ENCODE measurements at places on chromosomes 12 and 14.

DNA sequence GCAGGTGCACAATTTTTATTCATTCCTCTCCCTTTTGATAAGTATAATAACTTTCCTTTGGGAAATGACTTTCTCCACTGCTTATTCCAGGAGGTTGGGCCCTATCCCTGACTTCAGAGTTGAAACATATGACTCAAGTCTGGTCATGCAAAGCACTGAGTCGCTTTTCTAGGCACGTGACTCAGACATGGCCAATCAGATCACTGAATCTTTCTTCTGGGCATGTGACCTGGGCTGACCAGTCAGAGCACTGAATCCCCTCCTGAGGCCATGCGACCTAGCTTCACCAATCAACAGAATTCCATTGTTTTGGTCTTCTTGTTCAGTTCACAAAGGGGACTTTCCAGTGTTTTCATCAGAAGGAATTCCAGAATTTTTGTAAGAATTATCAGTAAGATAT lies 377.1 kb upstream of the KITLG start:
- no peak for DNase-seq

DNA sequence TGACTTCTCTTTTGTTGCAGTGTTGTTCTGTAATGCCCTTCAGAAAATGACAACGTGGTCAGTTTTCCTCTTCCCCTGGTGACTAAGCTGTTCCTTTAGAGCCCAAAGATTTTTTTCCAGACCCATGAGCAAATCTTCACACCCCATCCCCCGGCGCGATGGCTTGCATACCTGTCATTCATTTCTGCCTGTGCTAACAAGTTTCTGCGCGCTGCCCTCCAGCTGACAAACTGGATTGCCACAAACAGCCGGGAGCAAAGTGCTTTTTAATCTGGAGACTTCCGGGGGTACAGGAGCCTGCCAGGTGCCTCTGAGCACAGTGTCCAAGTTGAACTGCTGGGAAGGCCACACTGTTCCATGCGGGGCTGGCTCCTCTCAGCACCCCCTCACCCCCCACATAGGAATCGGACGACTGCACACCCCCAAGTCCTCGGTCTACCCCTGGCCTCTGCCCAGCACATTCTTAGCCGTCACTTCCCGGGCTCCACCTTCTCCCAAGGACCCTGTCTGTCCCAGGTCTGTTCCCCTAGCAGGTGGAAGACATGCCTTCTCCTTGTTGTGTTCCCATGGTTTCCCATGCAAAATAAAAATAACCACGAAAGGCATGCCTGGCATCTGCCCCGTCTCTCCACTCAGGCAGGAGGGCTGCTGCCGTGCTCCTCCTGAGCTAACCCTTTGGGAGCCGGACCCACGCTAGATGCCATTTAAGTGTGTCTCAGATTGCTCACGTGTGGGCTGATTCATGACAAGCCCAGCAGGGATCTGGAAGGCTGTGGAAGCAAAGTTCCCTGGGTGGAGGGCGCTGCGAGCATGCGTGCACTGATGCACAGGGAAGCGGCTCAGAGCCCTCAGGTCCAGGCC lies 14.1 kb downstream of the RILPL1 start:
- DNase-seq, result peak; percentile 84

- no peak for DNase-seq
These were observed 106.4 kb downstream of the EFCAB11 start for GRCh38 chr14:89848165-89848564.

- DNase-seq, result no peak
These were observed 64.3 kb downstream of the APOBEC1 start for GRCh38 chr12:7601406-7601805.

DNA sequence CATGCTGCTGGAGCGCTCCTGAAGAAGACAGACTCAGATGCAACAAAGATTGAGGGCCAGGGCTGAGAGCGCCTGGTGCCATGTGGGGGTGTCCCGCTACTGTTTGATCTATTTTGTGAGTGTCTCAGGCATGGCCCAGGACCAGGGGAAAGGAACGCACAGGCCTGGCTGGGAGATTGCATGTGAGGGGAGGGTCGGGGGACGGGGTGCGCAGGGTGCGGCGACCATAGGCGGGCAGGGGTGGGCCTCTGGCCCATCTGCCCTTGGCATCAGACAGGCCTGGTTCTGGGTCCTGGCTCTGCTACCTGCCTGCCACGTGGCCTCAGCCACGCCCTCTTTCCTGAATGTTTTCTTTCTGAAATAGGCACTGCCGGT lies 47.5 kb downstream of the BEGAIN start:
- peak; percentile 46 for DNase-seq

- DNase-seq, result no peak
These were observed 123.3 kb downstream of the KCNA5 start for GRCh38 chr12:5166976-5167375.

DNA sequence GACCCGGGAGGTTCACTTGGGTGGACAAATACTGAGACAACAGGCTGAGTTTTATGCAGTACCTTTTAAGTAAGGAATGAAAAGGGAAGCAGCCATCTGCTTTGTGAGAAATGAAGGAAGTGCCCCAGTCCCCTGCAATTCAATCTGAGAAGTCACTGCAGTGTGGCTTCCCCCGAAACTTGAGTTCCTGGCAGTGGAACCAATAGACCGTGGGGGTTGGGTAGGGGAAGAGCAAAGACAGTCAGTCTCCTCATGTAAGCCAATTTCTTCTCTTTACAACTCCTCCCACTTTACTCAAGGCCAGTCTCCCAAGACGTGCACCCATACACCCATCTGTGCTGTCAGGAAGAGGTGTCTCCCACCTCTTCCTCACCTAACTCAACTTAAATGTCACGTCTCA lies 206.5 kb downstream of the BCAT1 start:
- DNase-seq, result peak; percentile 18

DNA sequence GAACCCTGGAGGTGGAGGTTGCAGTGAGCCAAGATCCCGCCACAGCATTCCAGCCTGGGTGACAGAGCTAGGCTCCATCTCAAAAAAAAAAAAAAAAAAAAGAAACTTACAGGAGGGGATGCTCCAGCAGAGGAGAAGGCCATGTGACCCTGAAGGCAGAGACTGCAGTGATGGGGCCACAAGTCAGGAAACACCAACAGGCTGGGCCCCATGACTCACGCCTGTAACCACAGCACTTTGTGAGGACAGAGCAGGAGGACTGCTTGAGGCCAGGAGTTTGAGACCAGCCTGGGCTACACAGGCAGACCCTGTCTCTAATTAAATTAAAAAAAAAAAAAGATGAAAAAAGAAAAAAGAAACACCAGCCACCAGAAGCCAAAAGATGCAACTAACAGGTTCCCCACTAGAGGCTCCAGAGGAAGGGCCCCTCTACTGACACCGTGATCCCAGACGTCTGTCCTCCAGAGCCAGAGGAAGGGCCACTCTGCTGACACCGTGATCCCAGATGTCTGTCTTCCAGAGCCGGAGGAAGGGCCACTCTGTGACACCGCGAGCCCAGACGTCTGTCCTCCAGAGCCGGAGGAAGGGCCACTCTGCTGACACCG lies 9.1 kb upstream of the GLT1D1 start:
- no peak for DNase-seq

DNA sequence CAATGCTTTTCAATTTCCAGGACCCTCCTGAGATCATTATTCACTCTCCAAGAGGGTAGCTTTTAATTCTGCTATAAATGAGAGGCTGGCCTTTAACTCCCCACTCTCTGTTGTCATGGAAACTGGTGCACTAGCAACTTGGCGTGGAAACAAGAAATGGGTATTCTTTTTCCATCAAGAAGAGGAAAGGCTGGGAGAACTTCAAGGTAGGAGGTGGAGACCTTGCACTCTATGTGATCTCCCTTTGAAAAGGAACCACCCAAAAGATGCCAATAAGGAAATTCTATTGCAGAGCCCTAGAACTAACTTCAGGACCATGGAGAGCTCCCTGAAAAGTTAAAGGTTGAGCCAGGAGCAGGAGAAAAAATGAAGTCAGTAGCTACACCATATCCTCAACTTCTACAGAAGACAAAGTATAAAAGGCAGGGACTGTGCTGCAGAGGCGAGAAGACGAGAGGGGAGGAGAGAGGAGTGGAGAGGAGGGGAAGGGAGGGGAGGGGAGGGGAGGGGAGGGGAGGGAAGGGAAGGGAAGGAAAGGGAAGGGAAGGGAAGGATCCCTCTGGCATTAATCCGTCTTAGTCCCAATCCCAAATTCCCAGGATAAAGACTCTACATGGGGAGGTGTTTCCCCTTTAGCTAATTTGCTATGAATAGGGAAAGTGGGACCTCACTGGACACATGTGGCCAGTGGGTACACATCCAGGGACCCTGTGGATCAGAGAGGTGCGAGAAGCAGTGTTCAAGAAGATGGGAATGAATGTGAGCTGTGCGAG lies 46.7 kb upstream of the FICD start:
- no peak for DNase-seq

GRCh38 chr12:121130866-121131373 lies 1.8 kb upstream of the P2RX7 start:
- DNase-seq, result no peak

DNA sequence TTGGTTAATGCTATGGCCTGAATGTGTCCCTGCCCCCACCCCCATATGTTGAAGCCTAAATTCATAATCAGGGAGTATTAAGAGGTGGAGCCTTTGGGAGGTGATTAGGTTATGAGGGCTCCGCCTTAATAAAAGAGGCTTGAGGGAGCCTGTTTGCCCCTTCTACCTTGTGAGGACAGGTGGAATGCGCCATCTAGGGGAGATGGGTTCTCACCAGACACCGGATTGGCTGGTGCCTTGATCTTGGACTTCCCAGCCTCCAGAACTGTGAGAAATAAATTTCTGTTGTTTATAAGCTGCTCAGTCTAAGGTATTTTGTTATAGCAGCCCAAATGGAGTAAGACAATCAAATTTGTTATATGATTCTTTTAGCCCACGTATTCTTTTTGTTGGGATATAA lies 148.3 kb downstream of the PTCSC3 start:
- no peak for DNase-seq

DNA sequence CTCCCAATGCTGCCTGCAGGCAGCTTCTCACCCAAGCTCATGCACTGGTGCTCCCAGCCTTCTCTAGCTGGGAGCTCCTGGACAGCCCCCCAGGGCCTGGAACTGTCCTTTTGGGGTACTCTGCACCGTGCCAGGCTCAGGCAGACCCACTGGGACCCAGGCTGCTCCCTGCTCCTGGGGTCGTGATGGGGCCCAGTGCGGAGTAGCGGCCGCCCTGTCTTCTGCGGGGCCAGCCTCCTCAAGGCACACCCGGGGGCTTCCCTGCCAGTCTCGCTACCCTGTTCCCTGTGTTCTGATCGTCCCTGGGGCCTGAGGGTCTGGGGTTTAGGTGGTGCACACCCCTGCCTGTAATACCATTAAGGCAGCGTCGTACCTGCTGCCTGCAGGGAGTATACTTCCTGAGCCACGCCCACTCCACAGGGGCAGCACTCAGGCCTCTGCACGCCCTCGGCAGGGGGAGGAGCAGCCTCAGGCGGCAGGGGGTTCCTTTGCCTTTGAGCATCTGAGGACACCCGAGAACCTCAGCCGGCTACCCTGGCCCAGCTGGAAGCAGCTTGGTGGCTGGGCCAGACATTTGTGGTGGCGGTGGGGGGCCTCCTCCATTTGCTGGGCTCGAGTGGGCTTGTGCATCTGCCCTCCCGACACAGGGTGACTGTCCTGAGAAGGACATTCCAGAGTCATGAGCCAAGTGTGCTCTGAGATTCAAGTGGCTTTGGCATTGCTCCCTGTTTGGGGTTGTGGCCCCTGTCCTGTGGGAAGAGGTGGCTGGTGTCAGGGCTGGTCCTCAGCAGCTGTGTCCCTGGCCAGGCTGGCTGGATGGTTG lies 9.2 kb upstream of the CRIP2 start:
- peak; percentile 82 for DNase-seq

DNA sequence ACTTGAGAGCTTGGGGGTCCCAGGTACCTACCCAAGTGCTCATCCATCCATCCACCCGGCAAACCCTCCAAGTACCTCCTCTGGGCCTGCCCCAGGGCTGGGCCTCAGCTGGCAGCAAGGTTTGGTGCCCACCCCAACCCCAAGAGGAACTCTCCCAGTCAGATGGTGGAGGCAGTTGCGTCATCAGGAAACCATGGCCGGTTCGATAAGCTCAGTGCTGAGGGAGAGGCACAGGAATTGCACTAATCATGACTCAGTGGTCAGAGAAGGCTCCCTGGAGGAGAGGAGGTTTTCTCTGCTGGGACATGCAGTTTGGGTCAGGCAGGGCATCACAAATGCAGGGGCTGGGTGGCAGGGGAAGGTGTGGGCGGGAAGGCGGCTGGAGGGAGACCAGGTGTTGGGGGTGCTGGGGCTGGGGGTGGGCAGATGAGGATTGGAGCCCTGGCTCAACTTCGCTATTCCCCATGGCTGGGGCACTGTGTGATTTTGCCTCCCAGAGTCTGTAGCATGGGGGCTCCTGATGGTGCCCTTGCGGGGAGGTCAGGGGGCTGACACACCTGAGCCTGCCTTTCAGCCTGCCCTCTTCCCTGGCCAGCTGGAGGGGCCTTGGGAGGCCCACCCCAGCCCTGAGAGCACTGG lies 32.2 kb downstream of the SH2B3 start:
- DNase-seq, result peak; percentile 77

GRCh38 chr12:6116471-6117021 lies 7.9 kb downstream of the VWF start:
- DNase-seq, result peak; percentile 72

- no peak for DNase-seq
These were observed 17.3 kb upstream of the CCND2 start for GRCh38 chr12:4256043-4256826.

DNA sequence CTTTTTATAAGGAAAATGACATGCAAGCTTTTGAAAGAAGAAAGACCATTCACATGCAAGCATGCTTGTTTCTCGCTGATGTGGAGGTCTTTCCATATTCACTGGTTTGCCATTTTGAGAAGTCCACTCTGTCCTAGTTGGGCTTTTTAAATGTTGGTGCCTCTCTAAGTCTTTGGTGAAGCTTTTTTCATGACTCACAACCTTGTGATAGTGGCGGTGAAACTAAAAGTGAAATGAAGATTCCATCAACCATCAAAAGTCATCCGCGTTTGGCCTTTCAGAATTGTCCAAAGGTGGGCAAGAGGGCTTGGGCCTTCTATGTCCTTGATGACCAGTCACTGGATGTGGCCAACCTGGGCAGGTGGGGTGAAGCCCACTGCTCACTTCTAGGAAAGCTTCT lies 4.3 kb downstream of the LRRC74A start:
- no peak for DNase-seq

DNA sequence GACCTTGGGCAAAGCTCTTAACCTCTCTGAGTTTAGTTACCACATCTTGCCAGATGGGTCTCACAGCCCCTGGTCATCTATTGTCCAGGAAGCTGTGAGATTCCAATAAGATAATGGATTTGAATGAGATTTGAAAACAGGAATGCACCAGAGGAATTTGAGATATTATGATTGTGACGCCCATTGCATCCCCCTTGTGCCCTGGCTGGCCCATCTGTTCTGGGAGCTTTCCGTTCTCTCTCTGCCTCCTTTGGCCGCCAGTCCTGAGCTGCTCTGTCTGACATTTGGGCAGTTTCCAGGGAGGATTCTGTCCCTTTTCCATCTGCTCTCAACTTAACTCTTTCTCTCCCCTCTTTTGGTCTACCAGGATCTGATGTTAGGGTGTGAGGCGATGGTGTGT lies 24.6 kb downstream of the SRRM4 start:
- no peak for DNase-seq

- DNase-seq, result no peak
These were observed 95.4 kb downstream of the HELB start for GRCh38 chr12:66397574-66398290.
